ENCODE measurements at places on chromosomes 2 and 18. TPM values are rescaled to one million over a fixed set of nuclear protein-coding genes. Genes with fewer than 3 reads are reported as not detected.

KCNIP3 gene
- 5.8 TPM for total RNA-seq

MAB21L4 gene
- total RNA-seq, result not detected

D2HGDH gene
- total RNA-seq, result 96.3 TPM

B3GNT7 gene
- total RNA-seq, result 154 TPM

MGAT4A gene
- 223 TPM for total RNA-seq

ITPRID2 gene
- 124 TPM for total RNA-seq

IL36G gene
- not detected for total RNA-seq

TMEM169 gene
- total RNA-seq, result not detected

NTSR2 gene
- total RNA-seq, result not detected

MPV17 gene
- total RNA-seq, result 41.5 TPM

- no peak overlapping the region for H3K4me3 ChIP-seq
- no peak overlapping the region for H3K27ac ChIP-seq
- no peak for DNase-seq
- no peaks in the 10 kb centered on the region for H3K36me3 ChIP-seq
- no peaks in the 10 kb centered on the region for H3K4me1 ChIP-seq
These were observed 326.6 kb upstream of the ID2 start for GRCh38 chr2:8355102-8355859.

GRCh38 chr2:173948198-173948597, 17.0 kb downstream of the SP3 start:
- H3K36me3 ChIP-seq, result no peaks in the 10 kb centered on the region
- H3K27me3 ChIP-seq, result no peaks in the 10 kb centered on the region
- H3K4me1 ChIP-seq, result peaks cover 21% of the 10 kb centered on the region
- H3K27ac ChIP-seq, result no peak overlapping the region

GRCh38 chr18:63099091-63099840, 220.3 kb downstream of the BCL2 start:
- peak overlapping the region; percentile 65 for H3K27ac ChIP-seq
- H3K4me3 ChIP-seq, result no peak overlapping the region
- no peaks in the 10 kb centered on the region for H3K36me3 ChIP-seq
- peaks cover 27% of the 10 kb centered on the region for H3K4me1 ChIP-seq
- H3K27me3 ChIP-seq, result no peaks in the 10 kb centered on the region
- no peak for DNase-seq

DNA sequence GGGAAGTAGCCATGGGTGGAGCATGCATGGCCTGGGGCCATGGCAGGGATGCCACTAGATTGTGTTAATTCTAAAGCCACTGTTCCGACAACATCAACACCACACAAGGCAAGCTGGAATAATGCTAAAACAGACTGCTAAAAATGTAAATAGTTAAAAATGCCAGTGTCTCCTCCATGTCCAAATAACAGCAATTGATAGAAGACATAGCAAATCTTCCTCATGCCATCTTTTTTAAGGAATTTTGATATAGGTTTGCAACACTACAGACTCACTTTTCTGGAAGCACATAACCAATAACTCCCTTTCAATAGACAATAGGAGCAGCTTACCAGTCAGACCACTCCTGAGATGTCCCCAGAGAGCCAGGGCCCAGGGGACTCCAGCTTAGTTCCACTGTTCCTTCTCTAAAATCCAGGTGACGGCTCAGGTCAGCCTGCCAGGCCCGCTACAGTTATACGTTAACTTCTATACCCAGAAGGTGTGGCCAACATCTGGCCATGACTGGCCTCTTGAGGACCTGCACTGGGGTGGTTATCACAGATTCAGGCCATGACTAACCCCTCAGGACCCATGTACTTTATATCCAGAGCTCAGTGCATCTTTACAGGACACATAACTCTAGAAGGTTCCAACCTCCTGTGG, 20.3 kb downstream of the TUBB6 start:
- no peaks in the 10 kb centered on the region for H3K4me1 ChIP-seq
- H3K27ac ChIP-seq, result no peak overlapping the region
- no peaks in the 10 kb centered on the region for H3K27me3 ChIP-seq
- H3K36me3 ChIP-seq, result no peaks in the 10 kb centered on the region

GRCh38 chr2:135093193-135093592, 41.1 kb downstream of the RAB3GAP1 start:
- no peak for DNase-seq
- peaks cover 7% of the 10 kb centered on the region for H3K4me1 ChIP-seq
- H3K27me3 ChIP-seq, result no peaks in the 10 kb centered on the region

GRCh38 chr2:217817466-217818292, 185.1 kb downstream of the TNS1 start:
- H3K27ac ChIP-seq, result no peak overlapping the region
- no peaks in the 10 kb centered on the region for H3K4me1 ChIP-seq
- H3K4me3 ChIP-seq, result no peak overlapping the region
- H3K36me3 ChIP-seq, result peaks cover 42% of the 10 kb centered on the region
- no peak for DNase-seq

DNA sequence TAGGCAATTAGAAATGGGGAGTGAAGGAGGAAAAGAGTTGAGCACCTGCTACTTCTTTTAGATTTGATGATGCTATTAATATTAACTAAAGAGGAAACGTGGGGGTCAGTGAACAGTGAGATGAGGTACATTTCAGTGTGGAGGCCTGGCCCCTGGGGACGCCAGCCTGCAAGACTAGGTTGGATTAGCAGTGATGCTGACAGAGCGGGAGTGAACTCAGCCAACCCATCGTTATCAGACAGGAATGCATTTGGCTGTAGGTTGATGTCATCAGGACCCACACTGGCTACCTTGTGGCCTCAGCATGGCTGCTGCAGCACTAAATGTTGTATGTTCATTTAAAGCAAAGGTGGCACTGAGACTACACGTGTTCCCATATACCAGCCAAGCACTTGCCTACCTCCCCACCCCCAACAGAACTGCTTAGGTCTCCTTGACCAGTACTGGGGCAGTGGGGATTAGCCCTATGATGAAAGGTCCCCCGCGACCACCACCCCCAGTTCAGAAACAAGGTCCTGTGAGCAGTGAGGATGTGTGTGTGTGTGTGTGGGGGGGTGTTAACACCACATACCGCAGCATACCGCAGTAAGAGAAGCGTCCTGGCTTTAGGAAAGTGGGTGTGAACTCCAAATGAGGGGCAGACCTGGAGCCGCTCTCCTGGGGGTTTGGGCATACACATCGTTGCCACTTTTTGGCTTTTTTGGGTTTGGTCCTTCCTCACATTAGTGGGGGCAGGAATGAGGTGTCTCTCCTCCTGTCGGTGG, 26.0 kb downstream of the DGKD start:
- H3K4me1 ChIP-seq, result peaks cover 1% of the 10 kb centered on the region
- no peaks in the 10 kb centered on the region for H3K27me3 ChIP-seq
- DNase-seq, result no peak
- H3K27ac ChIP-seq, result no peak overlapping the region

GRCh38 chr2:3423492-3424170, 44.1 kb downstream of the TRAPPC12 start:
- H3K4me3 ChIP-seq, result no peak overlapping the region
- H3K27me3 ChIP-seq, result no peaks in the 10 kb centered on the region
- peak; percentile 68 for DNase-seq

DNA sequence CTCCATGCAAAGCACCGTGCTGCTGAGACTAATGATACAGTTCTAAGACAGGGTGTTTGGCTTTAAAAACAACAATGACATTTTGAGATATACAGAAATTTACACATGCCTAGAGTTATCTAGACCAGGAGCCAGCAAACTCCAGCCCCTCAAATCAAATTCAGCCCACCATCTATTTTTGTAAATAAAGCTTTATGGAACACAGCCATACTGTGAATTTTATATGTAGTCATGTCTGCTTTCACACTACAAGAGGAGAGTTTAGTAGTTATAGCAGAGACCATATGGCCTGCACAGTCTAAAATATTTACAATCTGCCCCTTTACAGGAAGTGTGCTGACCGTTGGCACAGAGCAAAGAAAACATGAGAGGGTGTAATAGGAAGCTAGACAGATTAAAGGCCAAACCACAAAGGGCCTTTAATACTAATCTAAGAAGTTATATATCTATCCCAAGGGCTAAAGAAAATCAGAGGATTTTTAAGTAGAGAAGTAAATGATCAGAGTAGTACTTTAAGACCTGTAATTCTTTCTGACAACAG, 39.4 kb downstream of the NBAS start:
- H3K4me1 ChIP-seq, result no peaks in the 10 kb centered on the region
- H3K36me3 ChIP-seq, result peaks cover 19% of the 10 kb centered on the region
- no peak overlapping the region for H3K27ac ChIP-seq
- H3K27me3 ChIP-seq, result no peaks in the 10 kb centered on the region
- no peak for DNase-seq

GRCh38 chr2:153478289-153479261, at the start of gene RPRM:
TSS of gene RPRM (minus strand) at chr2:153478762. CDS start at chr2:153478565, 197 bp downstream.
- no peaks in the 10 kb centered on the region for H3K36me3 ChIP-seq
- peaks cover 9% of the 10 kb centered on the region for H3K27me3 ChIP-seq
- peak within 1 kb of the TSS; percentile 44 for H3K4me3 ChIP-seq
- no peak within 1 kb of the TSS for H3K27ac ChIP-seq
- peak; percentile 79 for DNase-seq

- H3K36me3 ChIP-seq, result no peaks in the 10 kb centered on the region
- no peak for DNase-seq
- H3K27me3 ChIP-seq, result no peaks in the 10 kb centered on the region
- no peaks in the 10 kb centered on the region for H3K4me1 ChIP-seq
These were observed 62.5 kb downstream of the RRM2 start for GRCh38 chr2:10185046-10185445.

GRCh38 chr2:21256006-21256405, 132.2 kb downstream of the TDRD15 start:
- H3K36me3 ChIP-seq, result no peaks in the 10 kb centered on the region
- H3K4me3 ChIP-seq, result no peak overlapping the region
- DNase-seq, result no peak
- no peaks in the 10 kb centered on the region for H3K4me1 ChIP-seq

DNA sequence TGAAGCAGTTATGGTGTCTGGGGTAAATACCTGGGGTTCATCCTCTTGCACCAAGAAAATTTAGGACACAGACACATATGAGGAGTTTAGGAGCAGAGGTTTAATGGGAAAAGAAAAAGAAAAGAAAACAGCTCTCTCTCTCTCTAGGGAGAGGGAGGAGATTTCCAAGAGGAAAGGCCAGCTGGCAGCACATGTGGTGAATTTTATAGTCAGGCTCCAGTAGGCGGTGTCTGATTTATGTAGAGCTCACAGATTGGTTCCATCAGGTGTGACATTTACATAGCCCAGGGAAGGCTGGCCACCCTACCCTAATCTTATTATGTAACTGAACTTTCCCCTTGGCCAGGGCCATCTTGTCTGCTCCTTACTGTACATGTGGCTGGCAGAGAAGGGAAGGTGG, 297.5 kb upstream of the RGPD4 start:
- no peaks in the 10 kb centered on the region for H3K36me3 ChIP-seq
- H3K4me3 ChIP-seq, result no peak overlapping the region
- no peak for DNase-seq

DNA sequence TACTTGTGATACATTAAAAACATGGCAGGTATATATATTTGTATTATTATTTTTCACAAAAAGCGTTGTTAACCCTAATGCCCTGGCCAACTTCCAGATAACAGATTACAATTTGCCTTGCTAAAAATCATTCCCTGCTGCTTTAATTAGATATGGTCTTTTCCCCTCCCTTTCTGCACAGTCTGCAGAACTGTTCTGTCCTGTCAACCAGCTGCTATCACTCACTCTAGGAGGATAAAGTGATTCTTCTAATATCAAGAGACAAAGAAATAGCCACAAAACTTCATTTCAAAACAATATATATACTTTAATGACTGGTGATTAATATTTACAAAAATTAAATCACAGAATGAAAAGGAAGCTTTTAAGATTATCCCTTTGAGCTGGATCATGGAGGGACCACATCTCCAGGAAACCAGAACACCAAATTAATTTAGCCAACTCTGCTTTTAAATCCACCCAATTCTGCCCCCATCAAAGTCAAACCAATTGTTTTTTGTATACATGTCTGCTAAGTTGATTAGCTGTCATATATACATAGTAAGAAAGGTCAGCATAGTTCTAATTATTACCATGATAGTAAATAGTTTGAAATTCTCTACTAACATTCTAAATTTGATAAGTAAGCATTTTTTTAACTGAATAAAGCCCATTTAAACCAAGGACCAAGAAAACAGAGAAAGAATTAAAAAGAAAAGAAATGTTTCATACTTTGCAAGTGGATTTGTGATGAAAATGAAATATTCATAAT, 55.7 kb downstream of the RND3 start:
- no peak overlapping the region for H3K27ac ChIP-seq
- H3K36me3 ChIP-seq, result no peaks in the 10 kb centered on the region
- no peaks in the 10 kb centered on the region for H3K27me3 ChIP-seq
- no peaks in the 10 kb centered on the region for H3K4me1 ChIP-seq
- no peak overlapping the region for H3K4me3 ChIP-seq
- DNase-seq, result no peak

DNA sequence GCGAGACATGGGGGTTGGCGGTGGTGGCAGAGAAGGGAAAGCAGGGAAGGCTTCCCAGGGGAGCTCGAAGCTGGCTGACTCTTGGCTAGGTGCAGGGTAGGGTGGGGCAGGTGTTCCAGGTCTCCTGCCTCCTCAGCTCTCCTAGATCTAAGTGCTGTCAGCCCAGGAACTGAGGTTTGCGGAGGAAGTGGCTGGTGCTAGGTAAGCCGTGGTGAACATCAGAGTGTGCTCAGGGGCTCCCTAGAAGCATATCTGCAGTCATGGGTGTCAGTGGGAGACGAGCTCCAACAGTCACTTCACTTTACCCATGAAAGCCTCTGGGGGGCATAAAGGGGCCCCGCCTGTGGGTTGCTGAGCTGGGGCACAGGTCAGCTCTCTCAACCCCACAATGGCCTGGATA, 34.1 kb downstream of the ARHGEF4 start:
- no peak overlapping the region for H3K27ac ChIP-seq
- no peaks in the 10 kb centered on the region for H3K4me1 ChIP-seq
- no peaks in the 10 kb centered on the region for H3K36me3 ChIP-seq
- DNase-seq, result no peak

DNA sequence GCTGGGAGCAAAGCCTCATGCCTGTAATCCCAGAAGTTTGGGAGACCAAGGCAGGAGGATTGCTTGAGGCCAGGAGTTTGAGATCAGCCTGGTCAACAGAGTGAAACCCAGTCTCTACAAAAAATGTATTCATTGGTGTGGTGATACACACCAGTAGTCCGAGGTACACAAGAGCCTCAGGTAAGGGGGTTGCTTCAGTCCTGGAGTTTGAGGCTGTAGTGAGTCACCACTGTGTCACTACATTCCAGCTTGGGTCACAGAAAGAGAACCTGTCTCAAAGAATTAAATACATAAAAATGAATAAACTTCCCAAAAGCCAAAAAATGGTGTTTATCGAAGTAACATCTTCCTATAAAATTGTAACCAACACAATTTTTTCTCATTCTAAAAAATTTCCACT, 568.1 kb upstream of the LINC00305 start:
- no peaks in the 10 kb centered on the region for H3K27me3 ChIP-seq
- H3K27ac ChIP-seq, result no peak overlapping the region
- no peak for DNase-seq
- no peaks in the 10 kb centered on the region for H3K36me3 ChIP-seq
- no peaks in the 10 kb centered on the region for H3K4me1 ChIP-seq

Data from Peyer's patch (tissue), 4 donors.